NCI-H774 (cell line): ENCODE measurements at places on chromosomes 4 and X.

GRCh38 chrX:76253432-76253831 is 80.6 kb downstream of the PBDC1 start:
- DNase-seq = no peak

- no peak for DNase-seq
Observed at GRCh38 chrX:119130911-119131310, 3.3 kb upstream of the KIAA1210 start.

GRCh38 chrX:41009850-41010846 is 75.1 kb upstream of the USP9X start:
- no peak for DNase-seq

DNA sequence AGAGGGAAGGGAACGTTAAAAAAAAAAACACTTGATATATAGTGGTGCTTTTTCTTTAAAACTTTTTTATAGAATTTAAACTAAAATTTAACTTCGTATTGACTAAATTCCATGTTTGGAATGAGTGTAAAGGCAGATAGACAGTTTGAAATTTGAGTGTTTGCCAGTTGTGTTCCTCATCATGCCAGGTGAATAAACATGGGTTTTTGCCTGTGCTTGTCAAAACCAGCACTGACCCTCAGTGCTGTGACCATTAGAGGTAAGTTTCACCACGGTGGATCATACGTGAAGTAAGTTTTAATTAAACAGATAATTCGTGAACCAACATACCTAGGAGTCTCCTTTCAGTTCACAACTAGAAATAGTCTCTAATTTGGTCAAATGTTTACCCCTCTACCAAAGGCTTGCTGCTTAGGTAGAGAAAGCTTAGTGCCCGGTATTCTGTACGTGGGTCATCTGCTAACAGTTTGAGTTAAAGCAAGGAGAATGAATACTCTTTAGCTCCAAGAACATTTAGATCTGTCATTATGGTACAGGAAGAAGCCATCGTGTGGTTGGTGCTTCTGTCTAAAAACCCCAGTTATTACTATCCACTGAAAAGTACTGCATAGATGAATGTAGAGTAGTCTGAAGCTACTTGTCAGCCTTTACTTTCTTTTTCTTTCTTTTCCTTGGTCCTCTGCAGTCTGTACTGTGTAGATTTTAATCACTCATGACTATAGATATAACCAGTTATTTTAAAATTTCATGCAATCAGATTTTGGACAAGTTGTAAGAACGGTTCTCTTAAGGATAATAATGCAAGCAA is 32.7 kb downstream of the KIAA0232 start:
- no peak for DNase-seq

GRCh38 chr4:76470064-76470463 is 35.0 kb downstream of the SHROOM3 start:
- DNase-seq = no peak

GRCh38 chr4:135177321-135177720 is 975.7 kb upstream of the PABPC4L start:
- no peak for DNase-seq

DNA sequence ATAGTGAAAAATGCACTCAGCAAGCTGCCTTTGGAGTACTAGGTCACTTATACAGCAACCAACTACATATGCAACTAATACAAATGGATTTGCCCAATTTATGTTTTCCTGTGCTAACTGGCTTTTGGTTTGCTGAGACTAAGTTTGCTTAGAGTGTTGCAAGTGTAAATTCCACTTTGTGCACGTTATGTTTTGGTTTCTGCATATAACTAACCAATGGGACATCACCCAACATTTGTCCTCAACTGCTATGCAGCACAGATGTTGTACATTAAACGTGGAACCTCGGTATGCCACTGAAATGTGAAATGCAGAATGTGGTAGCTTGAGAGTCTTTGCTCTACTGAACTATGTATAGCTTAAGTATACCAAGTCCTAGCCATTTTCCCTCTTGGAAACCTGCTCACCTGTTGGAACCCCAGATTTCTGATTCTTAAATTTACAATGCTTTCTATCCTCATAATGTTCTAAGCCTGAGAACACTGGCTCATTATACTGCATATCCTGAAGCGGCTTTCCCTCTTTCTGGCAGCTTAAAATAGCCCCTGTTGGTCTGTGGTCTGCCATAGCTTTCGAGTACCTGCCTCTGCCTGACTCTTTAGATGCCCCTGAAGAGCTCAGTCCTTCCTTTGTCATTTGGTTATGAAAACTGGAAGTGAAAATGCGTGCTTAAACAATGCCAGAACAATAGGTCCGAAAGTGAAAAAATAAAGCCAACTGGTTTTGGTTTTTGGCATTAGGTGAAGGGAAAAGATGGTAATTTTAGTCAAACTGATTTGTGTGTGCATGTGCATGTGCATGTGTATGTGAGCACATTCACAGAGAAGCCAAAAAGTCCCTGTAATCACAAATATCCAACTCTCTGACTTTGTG is 158.0 kb downstream of the SH2D1A start:
- no peak for DNase-seq

GRCh38 chr4:8724436-8725070 is 132.0 kb downstream of the CPZ start:
- DNase-seq = no peak

GRCh38 chrX:110407910-110408545 is 49.4 kb downstream of the RTL9 start:
- DNase-seq = peak; percentile 33

- no peak for DNase-seq
Observed at GRCh38 chr4:62328526-62328925, 1128.4 kb downstream of the ADGRL3 start.

GRCh38 chr4:114886761-114887160 is 226.7 kb downstream of the NDST4 start:
- no peak for DNase-seq

- DNase-seq = no peak
Observed at GRCh38 chr4:140037353-140038030, 116.5 kb downstream of the MAML3 start.

- DNase-seq = no peak
Observed at GRCh38 chr4:140691369-140691768, 64.8 kb downstream of the TBC1D9 start.

DNA sequence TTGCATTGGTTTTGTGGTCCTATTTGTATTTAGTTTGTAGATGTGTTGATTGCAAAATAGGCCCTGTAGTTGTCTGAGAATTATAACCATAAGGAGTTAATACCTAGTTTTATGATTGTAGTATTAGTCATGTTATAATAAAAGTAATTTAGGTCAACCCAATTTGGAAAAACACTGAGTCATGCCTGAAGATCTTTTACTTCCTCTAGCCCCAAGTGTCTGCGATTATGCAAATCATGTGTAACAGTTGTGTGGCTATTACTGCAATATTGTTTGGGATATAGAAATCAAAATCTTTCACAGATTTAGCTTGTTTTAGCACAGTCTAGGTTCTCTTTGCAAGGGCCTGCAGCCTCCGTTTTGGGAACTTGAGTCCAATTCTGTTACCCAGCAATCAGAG is 12.6 kb downstream of the SRD5A3 start:
- DNase-seq = no peak

DNA sequence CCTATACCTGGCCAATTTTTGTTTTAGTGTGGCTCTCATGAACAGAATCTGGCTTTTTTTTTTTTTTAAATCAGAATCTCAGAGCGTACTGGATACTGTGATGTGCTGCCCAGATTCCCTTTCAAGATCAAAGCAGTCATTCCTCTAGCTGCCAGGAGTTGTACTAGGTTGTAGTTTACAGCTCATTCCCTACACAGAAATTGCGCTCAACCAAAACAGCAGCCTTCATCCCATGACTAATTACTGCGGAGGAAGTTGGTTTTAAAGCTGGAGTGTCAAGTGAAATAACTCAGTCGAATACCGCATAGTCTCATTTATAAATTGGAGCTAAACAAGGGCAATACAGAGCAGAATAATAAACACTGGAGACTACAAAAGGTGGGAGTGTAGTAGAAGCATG is 12.2 kb upstream of the TMPRSS11B start:
- DNase-seq = no peak
